ENCODE measurements at places on chromosomes 2 and 18.

DNA sequence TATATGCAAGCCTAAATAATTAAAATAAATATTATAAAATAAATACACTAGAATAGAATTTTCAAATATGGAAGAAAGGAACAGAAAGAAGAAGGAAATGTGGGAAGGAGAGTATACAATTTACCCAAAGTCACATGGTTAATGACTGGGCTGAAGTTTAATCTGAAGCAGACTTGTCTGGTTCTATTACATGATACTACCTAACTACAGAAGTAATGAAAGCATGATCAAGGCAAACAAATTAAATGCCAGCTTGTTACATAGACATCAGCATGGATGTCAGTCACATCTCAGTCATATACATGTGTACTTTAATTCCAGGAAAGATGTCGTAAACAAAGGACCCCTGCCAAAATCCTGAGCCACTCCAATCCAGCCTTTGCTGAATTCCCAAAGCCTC, 1060.8 kb downstream of the CNTNAP5 start:
- no peak for DNase-seq

- no peak for DNase-seq
These were observed 127.5 kb upstream of the TNP1 start for GRCh38 chr2:216987252-216987821.

DNA sequence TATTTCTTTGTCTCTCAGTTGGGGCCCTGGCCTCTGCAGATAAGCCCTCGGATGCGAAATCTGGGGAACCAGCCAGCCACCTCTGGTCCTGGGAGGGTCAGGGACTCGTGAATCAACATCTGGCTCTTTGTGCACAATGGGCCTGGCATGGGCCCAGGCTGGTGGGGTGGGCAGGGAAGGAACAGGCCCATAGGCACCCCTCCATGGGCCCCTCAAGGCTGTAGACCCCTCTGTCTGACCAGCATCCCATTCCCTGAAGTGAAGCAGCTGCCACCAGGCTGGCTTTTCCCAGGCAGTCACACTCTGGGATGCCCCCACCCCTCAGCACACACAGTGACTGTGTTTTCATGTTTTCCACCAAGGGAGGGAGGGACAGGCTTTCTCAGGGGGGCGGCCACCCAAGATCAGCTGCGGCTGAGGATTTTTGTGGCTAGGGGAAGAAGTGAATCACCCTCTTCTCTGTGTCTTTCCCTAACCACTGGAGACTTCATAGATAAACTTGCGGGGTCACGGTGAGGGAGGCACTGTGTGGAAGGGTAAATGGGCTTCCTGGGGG, 166.0 kb downstream of the AGAP1 start:
- DNase-seq: no peak

GRCh38 chr2:38886063-38886462, 3.6 kb upstream of the ARHGEF33 start:
- DNase-seq: no peak

GRCh38 chr2:60552078-60552850, 1.2 kb downstream of the BCL11A start:
- DNase-seq: no peak

DNA sequence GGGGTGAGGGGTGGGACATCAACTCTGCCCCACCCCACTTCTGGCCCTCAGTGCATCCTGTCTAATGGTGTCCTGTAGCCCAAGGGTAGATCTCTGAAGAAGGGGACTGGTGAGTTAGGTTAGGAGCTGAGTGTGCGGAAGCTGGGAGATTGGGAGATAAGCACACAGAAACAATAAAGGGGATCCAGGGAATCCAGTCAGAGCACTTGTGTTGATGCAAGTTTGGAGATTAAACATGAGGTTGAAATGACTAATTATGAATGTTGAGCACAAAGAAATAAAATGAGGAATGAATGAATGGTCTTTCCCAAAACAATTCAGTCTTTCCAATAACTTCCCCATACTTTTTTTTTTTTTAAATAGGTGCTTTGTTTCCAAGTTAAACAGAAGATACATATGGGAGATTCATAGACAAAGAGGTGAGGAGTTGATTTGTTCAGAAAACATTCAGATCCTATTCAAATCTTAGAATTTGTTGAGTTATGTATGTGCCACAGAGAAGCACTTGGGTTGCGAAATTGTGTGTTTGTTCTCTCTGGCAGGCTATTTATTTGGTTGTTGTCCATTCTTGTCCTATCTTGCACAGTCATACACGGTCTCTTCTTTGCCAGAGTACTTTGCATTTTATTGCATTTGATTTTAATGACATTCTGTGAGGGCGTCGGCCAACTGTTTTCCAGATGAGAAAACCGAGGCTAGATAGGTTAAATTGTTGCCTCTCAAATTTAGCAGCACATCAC, 31.6 kb upstream of the NABP1 start:
- no peak for DNase-seq

DNA sequence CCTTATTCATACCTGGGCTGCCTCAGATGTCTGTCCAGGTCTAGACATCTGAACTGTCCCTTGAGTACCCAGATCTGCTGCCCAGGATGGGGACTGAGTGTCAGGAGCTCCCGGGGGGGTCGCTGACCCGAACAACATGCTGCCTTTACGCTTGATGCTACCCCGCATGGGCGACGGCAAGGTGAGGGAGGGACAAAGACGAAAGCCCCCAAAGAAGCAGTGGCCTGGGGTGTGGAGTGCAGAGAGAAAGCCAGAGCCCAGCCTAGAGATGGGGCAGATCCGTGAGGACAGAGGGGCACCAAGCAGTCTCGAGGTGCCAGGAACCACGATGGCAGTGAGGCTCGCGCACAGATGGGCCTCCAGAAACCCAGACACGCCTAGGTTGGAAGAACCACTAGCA, 234.7 kb downstream of the ATAD2B start:
- no peak for DNase-seq

DNA sequence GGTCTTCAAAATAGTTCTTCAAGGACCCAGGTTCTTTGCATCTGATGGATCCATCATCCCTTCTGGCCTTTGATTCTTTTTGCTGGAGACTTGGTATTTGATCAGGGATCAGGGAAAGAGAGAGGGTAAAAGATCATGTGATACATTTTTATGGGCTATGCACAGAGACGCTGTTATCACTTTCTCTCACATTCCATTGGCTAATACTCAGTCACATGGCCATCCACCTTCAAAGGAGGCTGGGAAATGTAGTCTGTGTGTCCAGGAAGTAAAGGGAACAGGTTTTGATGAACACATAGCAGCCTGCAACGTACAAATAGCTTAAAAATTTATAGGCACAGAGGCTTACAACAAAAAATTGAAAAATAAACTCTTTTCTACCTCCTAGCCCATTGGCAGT, 629.6 kb upstream of the FANCL start:
- DNase-seq: no peak

DNA sequence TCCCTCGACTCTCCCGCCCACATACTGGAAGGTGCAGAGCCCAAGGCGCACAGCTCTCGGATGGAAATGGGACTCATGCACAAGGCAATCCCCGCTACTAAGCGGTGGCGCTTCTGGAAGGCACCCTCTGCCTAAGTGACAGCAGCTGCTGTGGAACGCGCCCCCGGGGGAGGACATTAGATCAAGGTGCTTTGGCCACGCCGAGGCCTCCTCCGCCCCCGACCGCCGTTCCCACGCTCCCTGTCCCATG, 202 bp downstream of the MCEE start:
- no peak for DNase-seq

DNA sequence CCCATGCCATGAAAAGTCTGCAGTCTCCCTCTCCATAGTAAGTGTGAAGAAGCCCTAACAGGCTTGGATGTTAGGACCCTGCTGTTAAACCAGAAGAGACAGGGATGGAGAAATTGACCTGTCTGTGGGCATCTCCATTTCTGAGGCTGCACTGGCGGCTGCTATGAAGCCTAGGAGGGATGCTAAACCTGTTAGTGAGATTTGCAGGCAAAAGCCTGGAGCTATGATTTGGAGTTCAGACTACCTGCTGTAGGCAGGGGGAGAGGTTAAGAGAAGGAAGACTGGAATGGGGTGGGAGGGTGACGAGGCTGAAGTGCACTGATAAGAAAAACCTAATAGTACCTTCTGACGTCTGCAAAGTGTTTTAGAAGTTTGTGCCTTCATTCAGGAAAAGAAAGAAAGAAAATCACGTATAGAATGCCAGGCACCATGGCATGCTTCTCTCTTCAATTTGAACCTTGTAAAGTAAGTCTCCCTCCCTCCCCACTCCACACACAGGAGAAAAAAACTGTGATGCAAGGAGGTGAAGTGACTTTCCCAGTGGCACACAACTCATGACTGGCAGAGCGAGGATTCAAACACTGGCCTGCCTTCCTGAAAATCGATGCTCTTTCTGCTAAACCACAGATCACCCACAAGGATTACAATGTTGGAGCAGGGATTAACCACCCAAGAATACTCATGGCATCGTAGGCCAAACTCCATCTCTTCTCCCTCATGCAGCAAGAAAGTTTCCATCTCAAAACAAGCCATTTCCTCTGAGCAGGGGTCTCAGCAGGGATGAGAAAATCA, 98.5 kb upstream of the PKDCC start:
- no peak for DNase-seq

DNA sequence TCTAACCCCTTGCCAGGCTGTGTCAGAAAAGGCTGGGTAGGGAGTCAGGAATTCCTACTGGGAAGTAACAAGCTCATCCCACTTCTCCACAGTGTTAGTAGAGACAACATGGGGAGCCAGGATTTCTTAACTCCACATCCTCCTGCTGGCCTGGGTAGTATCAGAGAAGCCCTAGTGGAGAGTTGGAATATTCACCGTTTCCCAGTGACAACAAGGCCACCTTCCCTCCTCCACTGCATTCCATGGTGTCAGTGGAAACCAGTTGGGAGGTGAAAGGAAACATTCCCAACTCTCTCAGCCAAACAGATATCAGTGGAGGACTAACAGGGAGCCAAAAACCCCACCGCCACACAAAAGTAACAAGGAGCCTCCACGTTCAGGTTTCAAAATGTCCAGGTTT, 41.2 kb downstream of the SRD5A2 start:
- no peak for DNase-seq

GRCh38 chr2:168583064-168583709, 127.1 kb downstream of the CERS6 start:
- DNase-seq: no peak

DNA sequence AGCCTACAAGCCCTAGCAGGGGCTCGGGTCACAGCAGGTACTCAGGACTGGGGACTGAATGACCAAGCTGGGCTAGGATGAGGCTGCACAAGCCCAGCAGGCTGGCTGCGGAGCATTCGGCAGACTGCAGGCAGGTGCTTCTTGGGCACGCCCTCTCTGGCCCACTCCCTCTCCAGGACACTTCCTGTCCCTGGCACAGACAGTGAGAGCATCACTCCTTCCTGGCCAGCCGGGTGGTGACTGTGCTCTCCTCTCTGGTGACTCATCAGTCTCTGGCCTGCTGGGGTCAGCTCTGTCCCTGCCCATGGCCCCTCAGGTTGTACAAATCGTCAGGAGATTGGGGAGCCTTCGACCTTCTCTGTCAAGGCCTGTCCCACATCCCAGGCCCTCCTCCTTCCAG, 22.5 kb downstream of the C1QL2 start:
- no peak for DNase-seq

DNA sequence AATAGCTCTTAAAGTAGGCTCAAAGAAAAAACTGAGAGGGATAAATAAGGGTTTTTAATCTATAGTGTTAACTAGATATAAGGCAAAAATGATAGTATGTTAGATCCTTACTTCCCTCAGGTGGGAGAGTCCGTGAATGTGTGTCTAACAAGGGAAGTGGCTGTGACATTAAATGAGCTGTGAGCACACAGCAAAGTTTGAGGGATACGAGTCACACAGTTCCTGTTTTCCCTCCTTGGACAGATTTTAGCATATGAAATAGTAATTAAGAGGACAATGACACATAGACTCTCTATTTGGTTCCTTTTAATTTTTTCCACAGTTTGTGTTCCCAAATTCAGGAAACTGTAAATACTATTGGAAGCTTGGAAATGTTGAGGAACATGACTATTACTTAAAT, 148.4 kb upstream of the CAVIN2 start:
- no peak for DNase-seq

DNA sequence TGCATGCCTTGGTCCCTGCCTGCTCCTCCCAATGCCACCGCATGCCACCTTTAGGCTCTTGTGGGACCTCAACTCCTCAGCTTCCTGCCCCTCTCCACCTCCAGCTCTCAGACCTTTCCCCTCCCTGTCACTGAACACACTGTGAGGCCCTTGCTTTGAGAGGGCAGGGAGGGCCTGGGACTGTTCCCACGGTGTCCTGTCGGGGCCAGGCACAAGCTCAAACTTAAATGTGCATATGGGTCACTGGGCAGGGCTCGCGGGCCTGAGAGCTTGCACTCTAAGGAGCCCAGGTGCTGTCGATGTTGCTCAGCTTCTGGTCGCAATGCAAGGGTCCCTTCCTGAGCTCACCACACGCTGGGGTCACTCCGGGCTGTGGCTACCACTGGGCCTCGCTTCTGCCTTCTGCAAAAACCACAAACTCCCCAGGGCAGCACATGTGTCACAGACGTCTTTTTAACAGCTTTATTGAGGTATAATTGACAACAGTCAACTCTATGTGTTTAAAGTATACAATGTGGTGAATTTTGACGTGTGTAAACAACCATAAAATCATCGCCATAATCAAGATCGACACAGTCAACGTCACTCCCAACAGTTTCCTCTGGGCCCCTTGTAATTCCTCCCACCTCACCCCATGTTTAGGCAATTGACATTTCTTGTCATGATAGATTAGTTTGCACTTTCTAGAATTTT, 11.9 kb upstream of the B3GNT7 start:
- no peak for DNase-seq

DNA sequence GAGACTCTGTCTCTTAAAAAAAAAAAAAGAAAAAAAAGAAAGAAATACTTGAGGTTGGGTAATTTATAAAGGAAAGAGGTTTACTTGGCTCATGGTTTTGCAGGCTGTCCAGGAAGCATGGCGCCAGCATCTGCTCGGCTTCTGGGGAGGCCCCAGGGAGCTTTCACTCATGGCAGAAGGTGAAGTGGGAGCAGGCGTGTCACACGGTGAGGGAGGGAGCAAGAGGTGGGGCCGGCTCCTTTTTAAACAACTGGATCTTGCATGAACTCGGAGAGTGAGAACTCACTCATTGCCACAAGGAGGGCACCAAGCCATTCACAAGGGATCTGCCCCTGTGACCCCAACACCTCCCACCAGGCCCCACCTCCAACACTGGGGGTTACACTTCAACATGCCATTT, 30.6 kb downstream of the CYP26B1 start:
- DNase-seq: no peak

DNA sequence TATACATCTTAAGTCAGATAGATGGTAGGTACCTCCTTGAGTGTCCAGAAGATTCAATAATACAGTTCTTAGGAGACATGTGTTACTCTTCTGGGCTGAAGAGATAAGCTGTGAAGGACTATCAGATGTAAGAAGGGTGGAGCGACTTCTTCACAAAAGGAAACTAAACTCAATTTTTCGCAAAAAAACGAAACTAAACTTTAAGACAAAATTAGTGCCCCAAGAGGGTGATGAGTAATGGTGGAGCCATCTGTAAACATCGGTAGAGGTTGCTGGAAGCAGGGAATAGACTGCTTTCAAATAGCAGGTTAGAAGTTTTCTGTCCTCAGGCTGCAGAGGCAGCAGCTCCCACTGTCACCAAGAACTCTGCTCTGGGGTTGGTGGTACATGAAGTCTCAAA, 111.6 kb upstream of the TACR1 start:
- DNase-seq: no peak

All from left ventricle myocardium inferior (tissue), 1 donor.